Caki2 (cell line): ENCODE measurements at places on chromosomes 6 and 20. TPM values are rescaled to one million over a fixed set of nuclear protein-coding genes. Genes with fewer than 3 reads are reported as not detected.

FAM83C gene
- total RNA-seq: 0.20 TPM in 1 of 2 replicates, not detected in the other

DYNLT2 gene
- total RNA-seq: 0.54 and 0.81 TPM in 2 replicates

TFAP2A gene
- total RNA-seq: 2.1 and 4.2 TPM in 2 replicates

HLA-DMB gene
- 0.35 and 13.2 TPM in 2 replicates for total RNA-seq

HCK gene
- total RNA-seq: not detected in 2 replicates

MACROD2 gene
- total RNA-seq: 0.26 and 3.4 TPM in 2 replicates

TRIM15 gene
- not detected in 2 replicates for total RNA-seq

LRP11 gene
- total RNA-seq: 18.8 and 23.2 TPM in 2 replicates

TSHZ2 gene
- total RNA-seq: 0.23 and 4.1 TPM in 2 replicates

NR2E1 gene
- not detected in 2 replicates for total RNA-seq

TREM2 gene
- total RNA-seq: not detected in 2 replicates
